ENCODE measurements at places on chromosomes 6 and 20.

DNA sequence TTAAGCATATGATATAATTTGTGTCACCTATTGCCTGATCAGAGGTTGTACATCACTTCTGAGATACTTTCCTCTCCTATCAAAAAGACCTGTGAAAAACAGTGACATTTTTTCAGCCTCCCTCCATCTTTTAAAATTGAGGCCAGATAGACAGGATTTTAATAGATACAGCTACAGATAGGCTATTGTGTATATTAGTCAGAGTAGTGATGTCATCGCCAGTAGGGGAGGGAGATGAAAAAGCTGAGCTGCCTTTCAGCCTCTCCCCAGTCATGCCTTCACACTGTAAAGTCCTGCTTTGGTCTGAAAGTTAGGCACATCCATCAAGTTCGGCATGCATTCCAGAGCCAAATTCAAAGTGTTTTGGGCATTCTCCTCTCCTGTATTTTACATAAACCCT lies 7.9 kb upstream of the PABPC1L start:
- no peak for DNase-seq

DNA sequence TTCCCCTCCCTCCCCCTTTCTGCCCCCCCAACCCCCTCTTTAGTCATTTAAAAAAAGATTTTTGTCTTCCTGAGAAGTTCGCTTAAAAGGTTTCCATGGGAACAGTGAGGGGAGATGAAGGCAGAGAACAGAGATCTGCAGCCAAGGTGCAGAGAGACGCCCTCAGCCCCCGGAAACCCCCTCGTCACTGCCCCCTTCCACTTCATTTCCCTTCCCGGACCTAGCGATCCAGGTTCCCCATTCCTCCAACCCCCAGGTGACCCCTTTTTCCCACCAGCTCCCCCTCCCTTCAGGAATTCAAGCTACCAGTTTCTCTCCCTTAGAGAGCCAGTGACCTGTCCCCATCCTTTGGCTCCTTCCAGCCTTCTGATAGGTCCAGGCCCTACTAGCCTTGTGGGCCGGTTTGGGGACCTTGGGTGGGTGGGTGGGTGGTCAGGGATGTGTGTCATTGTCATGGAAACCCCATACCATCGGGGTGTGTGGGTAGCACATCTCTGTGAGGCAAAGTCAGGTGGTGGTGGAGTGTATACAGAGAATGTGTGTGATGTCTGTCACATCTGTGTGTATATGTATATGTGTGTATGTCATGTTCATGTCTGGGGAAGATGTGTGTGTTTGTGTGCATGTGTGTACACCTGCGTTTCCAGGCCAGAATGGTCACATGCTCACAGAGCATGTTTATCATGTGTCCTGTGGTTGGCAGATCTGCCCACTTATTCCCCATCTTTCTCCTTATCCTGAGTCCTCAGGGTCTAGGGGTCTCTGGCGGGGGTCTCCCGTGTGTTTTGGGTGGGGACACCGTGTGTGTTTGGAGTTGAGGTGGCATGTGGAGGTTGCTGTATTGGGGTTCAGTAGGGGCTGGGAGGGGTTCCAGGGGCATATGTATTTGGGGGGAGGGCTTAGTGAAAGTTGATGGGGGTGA lies 7.0 kb downstream of the SYNGAP1 start:
- no peak for DNase-seq

DNA sequence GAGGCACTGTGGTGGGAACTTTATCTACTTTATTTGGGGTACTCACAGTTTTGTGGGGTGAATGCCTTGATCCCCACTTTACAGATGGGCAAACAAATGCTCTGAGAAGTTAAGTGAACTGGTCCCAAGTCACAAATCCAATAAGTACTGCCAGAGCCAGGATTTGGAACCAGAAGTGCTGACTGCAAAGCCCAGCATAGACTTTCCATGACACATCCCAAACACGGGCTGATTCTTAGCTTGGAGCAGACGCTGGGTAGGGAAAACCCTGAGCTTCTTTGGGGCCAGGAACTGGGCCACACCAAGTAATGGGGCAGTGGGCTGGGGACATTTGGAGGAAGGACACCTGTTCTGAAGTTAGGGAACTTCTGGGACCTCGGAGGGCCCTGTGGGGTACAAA lies 20.3 kb downstream of the RIN2 start:
- no peak for DNase-seq

GRCh38 chr6:35810971-35811698 lies 6.0 kb downstream of the LHFPL5 start:
- DNase-seq: peak; percentile 16

DNA sequence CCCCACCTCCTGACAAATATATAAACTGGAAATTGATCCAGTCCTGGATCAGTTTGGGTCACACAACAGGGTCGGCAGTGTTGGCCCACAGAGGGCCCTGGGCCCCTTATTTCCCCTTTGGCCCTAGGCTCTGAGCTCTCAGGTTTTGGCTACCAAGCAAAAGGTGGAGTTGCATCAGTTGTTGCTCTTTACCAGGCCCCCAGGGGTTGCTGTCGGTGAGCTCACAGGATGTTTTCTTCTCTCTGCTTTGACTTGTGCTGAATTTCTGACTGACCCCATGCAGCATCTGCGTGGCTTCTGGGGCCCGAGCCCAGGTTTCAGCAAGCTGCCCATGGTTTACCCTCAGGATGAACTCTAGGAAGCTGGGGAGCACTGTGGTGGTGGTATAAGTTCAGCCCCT lies 44.6 kb downstream of the PPARD start:
- no peak for DNase-seq

- DNase-seq: no peak
These were observed 7.8 kb downstream of the PIGU start for GRCh38 chr20:34669094-34669493.

DNA sequence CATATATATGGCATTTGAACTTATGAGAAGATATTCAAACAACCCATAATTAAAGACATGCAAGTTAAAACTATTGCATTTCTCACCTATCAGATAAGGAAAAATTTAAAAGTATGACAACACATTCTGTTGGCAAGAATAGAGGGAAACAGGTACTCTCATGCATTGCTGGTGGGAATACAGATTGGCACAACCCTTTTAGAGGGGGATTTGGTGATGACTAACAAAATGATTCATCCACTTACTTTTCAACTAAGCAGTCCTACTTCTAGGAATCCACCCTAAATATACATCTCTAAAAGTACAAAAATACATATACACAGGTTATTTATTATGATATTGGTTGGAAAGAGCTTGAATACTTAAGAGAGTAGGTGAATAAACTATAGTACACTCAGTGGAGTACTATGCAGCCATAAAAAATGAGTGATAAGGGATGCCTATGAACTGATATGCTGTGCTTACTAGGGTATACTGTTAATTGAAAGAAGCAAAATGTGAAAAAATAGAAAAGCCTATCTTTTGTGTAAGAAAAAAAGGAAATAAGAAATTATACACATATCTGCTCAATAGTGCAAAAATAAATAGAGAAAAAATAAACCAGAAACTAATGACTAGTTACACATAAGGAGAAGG lies 42.2 kb downstream of the ADAT2 start:
- no peak for DNase-seq

DNA sequence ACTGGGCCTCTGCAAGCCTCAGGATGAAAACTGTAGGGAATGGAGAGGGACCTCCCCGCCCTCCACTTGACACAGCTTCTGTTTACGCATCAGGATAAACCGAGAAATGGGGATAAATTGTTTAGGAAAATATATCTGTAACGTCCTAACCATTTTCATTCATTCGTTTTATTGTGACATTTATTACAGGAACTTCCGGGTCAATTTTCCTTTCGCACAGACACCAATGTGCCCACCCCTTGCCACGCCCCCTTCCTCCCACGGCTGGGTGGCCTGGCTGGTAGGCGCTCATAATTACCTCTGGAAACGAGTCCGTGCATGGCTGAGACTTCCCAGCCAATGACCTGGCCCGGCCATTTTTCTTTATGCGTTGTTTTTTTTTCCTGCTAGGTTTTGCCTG lies 96.1 kb downstream of the BMP7 start:
- no peak for DNase-seq

GRCh38 chr6:125154118-125154760 lies 666 bp downstream of the TPD52L1 start:
- no peak for DNase-seq

GRCh38 chr20:834151-834746 lies 734 bp downstream of the FAM110A start:
- DNase-seq: no peak

GRCh38 chr6:6886171-6886885 lies 221.4 kb upstream of the RREB1 start:
- no peak for DNase-seq

DNA sequence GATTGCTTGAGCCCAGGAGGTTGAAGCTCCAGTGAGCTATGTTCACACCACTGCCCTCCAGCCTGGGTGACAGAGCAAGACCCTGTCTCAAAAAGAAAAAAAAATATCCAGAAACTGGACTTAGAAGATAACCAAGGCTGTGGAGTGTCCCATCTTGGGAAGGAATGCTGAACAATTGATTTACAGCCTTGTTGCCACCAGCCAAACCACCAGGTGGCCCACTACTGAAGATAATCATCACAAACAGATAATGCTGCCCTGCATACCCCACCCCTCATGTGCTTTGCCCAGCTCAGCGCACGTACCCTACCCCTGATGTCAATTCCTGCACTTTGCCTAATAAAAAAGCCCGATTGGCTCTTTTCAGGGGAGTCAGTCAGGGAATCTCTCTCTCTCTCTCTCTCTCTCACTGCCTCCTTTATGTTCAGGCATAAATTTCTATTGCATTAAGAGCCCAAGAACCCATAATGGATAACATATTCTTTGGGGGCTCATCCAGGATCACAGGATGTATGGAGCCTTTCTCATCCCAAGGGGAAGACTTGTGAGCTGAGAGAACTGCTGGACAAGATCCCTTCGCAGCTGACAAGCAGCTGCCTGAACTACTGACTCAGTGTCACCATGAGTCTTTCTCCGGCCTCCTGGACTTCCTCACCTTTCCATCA lies 166.4 kb downstream of the CD24 start:
- no peak for DNase-seq

GRCh38 chr6:50610562-50610961 lies 102.8 kb upstream of the TFAP2D start:
- no peak for DNase-seq

DNA sequence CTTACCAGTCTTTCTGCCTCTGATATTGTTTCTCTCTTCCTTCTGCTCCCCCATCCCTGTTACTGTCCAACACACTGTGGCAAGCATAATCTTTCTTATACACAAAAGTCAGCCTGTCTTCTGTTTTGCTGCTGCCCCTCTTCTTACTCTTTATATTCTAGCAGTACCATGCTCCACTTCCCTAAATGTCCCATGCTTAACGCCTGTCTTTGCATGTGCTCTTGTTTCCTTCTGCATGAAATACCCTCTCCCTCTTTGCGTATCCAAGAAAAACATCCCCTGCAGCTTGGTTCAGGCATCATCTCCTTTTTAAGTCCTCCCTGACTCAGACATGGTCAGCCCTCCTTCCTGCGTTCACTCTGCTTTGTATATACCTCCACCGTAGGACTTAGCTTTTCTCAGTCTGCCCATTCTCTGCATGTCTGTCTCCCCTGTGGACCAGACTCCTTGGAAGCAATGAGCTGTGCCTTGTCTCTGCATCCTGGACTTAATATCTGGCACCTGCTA lies 103.9 kb downstream of the CTNNBL1 start:
- DNase-seq: no peak

DNA sequence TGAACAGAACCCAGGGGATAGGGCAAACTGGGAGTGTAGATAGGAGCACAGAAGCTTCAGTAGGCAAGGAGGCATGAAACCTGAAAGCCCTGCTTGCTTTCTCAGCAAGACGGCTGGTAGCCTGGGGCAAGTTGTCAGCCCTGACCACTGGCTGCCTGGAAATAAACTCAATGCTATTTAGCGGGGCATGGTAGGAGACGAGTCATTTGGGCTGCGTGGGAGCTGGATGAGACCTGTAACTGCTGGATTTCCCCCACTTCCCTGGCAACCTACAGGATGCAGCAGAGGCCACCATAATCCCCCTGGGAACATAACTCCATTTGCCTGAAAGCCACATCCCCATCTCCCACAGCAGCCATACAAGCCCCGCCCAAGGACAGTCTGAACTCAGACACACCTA lies 332.6 kb upstream of the TBX18 start:
- no peak for DNase-seq

All from fibroblast of skin of left quadriceps (primary cell).